Endothelial cell of umbilical vein (primary cell): ENCODE measurements at places on chromosomes 1 and 21.

GRCh38 chr1:173868266-173869020, at the start of gene ZBTB37:
Gene ZBTB37, plus strand, starts transcription at chr1:173868380. Its CDS starts 1,846 bp downstream, at chr1:173870226.
- DNase-seq: no peak

DNA sequence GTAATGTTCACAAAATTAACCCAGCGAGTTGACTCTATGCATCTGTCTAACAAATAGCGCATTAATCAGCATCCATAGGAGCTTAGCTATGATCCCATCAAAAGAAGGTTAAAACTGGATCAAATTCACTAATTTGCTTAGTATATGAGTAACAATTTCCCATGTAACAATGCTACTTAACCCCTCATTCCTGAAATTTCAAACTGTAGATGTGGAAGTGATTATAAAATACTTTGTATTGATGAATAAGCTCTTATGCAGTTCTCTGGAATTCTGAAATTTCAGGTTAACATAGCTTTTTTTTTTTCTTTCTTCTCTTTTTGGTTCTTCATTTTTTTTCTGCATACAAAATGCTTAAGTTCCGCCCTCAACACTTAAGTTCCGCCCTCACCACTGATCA, 1272.7 kb downstream of the KCNT2 start:
- no peak for DNase-seq

- DNase-seq: no peak
These were observed 8.0 kb downstream of the OR2L3 start for GRCh38 chr1:248054671-248055070.

DNA sequence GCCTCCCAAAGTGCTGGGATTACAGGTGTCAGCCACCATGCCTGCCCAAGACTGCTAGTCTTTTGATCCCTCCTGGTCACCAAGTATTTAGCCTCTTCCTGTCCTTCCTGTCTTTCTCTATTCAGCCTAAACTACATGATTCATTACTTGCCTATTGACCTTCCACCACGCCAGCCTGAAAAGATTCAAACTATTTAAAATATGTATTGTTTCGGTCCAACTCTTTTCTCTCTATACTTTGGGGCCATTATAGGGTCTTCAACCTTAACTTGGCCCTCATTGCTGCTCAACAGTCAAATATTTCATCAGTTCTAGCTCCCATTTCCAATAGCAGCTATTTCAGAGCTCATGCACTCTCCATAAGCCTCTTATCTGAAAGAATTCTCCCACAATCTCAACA, 153.0 kb downstream of the TNFSF18 start:
- DNase-seq: peak; percentile 76

GRCh38 chr1:115402753-115403184, 64.7 kb upstream of the NGF start:
- DNase-seq: no peak

DNA sequence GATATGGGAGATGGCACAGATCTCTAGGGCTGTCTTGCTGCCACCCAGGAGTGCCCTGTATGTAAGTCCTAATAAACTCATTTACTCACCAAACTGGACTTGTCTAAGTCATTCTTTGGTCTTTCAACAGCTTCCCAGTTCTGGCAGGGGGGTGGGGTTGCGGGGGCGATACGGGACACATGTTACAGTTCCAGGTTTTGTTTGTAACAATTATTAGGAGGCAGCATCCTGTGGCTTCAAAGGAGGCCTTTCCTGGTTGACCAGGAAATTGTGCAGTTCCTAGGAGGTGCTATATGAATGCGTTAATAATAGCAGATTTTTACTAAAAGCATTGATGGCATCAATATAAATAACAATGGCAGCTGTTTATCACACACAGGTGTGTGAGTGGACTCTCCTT, 42.7 kb upstream of the TRIM45 start:
- DNase-seq: no peak

- DNase-seq: no peak
These were observed 107.7 kb upstream of the TMPRSS2 start for GRCh38 chr21:41615613-41616012.

GRCh38 chr1:75237316-75237715, 103.1 kb downstream of the LHX8 start:
- DNase-seq: no peak

GRCh38 chr21:34535886-34536285, 23.9 kb upstream of the KCNE1 start:
- DNase-seq: no peak

GRCh38 chr1:161089251-161089924, at the start of gene NECTIN4:
Gene NECTIN4, minus strand, starts transcription at chr1:161089558. Its CDS starts 262 bp downstream, at chr1:161089296.
- DNase-seq: no peak

DNA sequence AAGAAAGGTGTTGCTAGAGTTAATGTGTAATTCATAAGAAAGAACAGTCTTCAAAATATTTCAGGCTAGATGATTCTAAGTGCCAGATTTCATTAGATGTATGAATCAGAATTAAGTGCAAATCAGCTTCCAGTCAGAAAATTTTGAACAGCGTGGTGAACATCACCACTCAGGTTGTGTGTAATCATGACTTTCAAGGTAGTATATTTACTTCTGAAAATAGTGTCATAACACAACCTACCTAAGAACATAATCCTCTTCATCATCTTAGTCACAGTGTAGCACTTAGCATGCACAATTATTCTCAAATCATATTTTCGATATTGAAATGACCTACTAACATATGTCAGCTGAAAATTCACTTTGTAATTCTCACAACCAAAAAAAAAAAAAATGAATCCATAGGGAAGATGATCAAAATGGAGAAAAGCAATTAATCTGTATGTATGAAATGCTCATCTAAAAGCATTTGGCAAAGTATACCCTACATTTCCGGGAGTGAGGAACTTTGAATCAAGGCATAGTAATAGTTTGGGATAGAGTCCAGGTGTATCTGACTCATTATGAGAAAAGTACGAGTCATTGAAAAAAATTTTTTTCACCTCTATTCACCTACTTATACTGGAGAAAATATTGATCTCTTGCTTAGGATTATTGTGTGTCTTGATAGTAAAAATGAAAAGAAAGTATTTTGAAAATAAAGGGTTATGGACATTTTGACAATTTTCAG, 221.8 kb upstream of the CHRM3 start:
- DNase-seq: no peak

GRCh38 chr1:3183411-3183810, 114.4 kb downstream of the PRDM16 start:
- no peak for DNase-seq

- no peak for DNase-seq
These were observed 264.9 kb downstream of the LTN1 start for GRCh38 chr21:28727809-28728208.

DNA sequence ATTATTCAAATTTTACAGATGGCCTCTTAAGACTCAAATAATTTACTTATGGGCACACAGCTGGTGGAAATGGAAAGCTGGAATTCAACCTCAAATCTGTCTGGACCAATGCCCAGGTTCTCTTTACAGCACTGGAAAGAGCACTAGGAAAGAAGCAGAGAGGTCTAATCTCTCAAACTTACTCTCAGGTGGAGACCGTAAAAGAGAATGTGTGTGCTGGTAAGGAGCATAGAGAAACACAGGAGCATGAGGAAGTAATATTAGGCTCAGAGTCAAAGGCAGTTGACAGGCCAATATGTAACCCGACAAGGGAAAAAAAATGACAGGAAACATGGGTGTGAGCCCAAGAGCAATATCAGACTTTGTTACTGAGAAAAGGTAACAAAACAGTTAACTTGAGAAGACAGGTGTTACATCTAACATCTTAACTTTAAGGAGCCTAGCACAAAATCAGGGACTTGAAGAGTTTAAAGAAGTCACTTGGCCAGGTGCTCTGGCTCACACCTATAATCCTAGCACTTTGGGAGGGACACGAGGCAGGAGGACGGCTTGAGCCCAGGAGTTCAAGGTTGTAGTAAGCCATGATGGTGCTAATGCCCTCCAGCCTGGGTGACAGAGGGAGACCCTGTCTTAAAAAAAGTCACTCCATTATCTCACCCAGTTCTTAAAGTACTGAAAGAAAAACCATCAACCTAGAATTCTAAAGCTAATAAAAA, 20.7 kb downstream of the PPP1R15B start:
- no peak for DNase-seq

- DNase-seq: no peak
These were observed 31.1 kb downstream of the ERI3 start for GRCh38 chr1:44323947-44324346.

GRCh38 chr21:41371685-41372030, 9.8 kb downstream of the MX2 start:
- no peak for DNase-seq

DNA sequence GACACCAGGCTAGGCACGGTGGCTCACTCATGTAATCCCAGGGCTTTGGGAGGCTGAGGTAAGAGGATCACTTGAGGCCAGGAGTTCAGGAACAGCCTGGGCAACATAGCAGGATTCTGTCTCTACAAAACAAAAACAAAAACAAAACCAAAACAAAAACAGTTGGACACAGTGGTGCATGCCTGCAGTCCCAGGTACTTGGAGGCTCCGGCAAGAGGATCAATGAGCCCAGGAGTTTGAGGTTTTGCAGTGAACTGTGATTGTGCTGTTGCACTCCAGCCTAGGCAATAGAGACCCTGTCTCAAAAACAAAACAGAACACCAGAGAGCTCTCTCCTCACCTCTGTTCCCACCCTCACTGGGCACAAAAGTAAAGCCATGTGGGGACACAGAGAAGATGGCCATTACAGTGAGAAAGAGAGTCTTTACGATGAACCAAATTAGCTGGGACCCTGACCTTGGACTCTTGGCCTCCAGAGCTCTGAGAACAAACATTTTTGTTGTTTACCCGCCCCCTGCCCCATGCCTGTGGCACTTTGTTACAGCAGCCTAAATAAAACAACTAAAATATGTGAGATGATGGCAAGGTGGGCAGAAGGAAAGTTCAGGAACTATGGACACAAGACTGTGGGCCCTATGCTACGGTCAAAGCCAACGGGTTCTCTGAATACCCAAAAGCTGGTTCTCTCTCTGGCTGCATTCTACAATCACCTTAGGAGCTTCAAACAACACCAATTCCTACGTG, 9.8 kb downstream of the NADK start:
- DNase-seq: no peak

DNA sequence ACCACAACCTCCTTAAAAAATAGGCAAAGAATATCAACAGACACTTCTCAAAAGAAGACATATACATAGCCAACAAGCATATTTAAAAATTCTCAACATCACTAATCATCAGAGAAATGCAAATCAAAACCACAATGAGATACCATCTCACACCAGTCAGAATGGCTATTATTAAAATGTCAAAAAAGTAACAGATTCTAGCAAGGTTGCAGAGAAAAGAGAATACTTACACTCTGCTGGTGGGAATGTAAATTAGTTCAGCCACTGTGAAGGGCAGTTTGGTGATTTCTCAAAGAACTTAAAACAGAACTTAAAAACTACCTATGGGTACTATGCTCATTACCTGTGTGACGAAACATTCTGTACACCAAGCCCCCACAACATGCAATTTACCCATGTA, 20.7 kb downstream of the CD1B start:
- DNase-seq: no peak

GRCh38 chr1:203175827-203176241, 208 bp upstream of the MYBPH start:
- DNase-seq: no peak

- DNase-seq: no peak
These were observed 21.2 kb upstream of the MTR start for GRCh38 chr1:236773919-236774318.

DNA sequence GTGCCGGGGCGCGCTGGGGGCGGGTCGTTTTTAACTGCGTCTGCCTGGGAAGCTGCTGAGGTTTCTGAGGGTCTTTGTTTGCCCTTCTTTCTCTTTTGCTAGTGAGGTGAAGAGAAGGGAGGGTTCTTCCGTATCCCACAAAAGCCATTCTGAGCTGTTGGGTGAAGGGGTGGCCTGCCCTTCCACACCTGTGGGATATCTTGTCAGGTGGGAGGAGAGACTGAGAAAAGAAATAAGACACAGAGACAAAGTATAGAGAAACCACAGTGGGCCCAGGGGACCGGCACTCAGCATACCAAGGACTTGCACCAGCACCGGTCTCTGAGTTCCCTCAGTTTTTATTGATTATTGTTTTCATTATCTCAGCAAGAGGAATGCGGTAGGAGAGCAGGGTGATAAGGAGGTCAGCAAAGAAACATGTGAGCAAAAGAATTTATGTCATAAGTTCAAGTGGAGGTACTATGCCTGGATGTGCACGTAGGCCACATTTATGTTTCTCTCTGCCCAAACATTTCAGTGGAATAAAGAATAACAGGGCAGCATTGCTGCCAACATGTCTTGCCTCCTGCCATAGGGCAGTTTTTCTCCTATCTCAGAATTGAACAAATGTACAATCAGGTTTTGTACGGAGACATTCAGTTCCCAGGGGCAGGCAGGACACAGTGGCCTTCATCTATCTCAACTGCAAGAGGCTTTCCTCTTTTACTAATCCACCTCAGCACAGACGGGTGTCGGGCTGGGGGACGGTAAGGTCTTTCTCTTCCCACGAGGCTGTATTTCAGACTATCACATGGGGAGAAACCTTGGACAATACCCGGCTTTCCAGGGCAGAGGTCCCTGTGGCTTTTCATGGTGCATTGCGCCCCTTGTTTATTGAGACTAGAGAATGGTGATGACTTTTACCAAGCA, 972 bp downstream of the PGBD2 start:
- no peak for DNase-seq

- no peak for DNase-seq
These were observed 257.0 kb downstream of the HHIPL2 start for GRCh38 chr1:222290866-222291265.

DNA sequence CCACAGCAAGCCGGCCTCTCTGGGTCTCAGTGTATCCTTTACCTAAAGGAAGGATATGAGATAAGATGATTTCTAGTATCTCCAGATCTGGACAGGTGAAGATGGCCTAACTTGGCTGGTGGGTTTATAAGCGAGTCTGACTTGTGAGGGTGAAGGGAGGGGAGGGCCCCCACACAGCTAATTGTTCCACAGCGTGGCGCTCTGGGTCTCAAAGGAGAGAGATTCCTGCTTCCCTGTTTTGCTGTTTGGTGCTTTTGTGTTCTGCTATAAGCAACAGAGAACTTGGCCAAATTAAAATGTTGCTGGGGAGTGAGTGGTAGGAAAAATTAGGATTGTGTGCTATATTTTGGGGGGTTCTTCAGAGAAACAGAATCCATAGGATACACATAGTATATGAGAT, 28.9 kb upstream of the NLRP3 start:
- DNase-seq: no peak

GRCh38 chr1:204684571-204685235, 835 bp downstream of the LRRN2 start:
- no peak for DNase-seq

GRCh38 chr1:216223486-216223885, 199.8 kb downstream of the USH2A start:
- no peak for DNase-seq

DNA sequence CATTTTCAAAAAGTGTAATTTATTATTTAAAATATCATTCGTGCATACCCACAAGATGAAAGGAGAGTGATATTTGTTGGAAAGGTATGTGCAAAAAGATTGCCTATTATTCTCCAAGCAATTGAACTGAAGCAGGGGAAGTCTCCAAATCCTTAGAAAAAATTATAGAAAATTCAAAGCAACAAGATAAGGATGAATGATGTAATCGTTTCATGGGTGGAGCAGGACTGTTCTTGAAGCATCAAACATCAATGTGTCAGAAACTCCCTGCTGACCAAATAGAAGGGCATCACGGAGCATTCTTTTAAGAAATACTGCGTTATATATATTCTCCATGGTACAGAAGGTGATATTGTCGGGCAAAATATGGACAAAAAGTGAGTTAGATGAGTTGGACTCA, 87.9 kb upstream of the SPAG17 start:
- DNase-seq: no peak
